ENCODE measurements at places on chromosomes 13 and 19. TPM values are rescaled to one million over a fixed set of nuclear protein-coding genes. Genes with fewer than 3 reads are reported as not detected.
A peak's percentile ranks its signal among the peaks of the same experiment; 100 is the strongest.

The WBP4 gene
- total RNA-seq = 5.8 TPM

- no peak for DNase-seq
Measured at GRCh38 chr19:32859591-32859990, 10.0 kb downstream of the SLC7A9 start.

DNA sequence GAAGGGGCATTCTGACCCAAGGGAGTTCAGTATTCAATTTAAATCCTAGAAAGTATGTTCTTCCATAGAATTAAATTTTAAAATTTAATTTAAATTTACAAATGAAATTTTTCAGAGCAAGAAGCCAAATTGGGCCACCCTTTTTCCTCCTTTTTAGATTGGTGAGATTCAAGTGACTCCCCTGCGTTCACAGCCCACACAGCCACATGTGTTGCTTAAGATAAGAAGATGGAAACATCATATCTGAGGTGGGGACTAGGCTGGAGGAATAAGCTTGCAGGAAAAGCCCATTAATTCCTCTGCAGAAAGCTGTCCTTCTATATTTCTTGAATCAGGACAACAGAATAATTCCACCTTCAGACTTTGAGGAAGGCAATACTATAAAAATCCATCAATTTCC lies 392.7 kb upstream of the ZNF507 start:
- DNase-seq = no peak

The CEBPA gene
- total RNA-seq = 67.1 TPM

- no peak for DNase-seq
Measured at GRCh38 chr13:28041031-28041461, 52.6 kb upstream of the URAD start.

DNA sequence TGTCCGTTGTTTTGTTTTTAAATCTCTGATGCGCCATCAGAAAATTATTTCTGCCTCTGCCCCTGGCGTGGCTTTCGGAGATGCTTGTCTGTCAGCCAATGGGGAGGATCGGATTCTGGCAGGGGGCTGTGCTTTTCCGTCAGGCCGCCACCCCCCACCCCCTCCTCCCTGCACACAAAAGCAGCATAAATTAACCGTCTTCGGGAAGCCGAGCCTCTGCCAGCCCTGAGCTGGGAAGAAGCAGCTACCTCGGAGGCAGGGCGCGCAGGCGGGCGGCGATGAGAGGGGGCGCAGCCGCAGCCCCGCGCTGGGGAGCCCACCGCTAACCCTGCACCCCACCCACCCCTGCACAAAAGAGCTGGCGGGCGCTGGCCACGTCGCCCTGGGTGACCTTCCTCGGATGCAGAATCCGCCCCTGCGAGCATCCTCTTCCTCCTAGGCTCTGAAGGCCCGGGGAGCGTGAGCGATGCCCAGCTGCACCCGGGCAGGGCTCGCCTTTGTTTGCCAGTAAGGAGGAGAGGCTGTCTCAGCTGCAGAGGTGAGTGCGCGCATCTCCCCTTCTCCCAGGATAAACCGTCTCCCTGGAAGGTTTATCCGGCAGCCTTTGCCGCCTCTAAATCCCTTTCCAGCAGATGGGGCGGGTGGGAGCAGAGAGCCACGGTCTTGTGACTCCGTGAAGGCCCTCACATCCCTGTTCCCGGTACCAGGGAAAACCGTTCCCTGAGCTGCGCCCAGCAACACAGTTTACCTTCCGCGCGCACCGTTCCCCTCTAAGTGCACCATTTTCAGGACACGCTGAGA lies at the start of gene ATCAY:
Gene ATCAY (plus strand): TSS at position 215 of the 801 bp plus-strand sequence. CDS start 5,083 bp downstream, outside the sequence.
- no peak for DNase-seq

The SLC10A2 gene
- total RNA-seq = 0.20 TPM

GRCh38 chr19:14337510-14337909 lies 43.7 kb upstream of the ADGRE5 start:
- peak; percentile 78 for DNase-seq

The METTL21C gene
- total RNA-seq = not detected

The ZIK1 gene
- total RNA-seq = 1.8 TPM

DNA sequence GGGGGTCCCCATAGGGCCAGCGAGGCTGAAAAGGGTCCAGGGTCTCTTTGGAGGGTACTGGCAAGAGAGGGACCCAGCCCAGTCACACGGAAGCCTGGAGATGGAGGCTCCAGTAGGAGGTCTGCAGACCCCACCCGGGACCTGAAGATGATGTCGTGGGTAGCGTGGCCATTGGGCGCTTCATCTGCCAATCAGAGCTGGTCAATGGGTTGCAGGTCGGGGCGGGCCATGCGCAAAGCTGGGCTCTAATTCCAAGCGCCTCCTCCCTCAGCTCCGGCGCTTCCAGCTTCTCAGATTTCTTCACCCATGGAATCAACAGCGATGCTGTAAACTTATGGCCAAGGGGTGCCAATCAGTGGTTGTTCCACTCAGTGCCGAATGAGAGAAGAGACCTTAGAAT lies 10.9 kb downstream of the SIGLEC12 start:
- no peak for DNase-seq

DNA sequence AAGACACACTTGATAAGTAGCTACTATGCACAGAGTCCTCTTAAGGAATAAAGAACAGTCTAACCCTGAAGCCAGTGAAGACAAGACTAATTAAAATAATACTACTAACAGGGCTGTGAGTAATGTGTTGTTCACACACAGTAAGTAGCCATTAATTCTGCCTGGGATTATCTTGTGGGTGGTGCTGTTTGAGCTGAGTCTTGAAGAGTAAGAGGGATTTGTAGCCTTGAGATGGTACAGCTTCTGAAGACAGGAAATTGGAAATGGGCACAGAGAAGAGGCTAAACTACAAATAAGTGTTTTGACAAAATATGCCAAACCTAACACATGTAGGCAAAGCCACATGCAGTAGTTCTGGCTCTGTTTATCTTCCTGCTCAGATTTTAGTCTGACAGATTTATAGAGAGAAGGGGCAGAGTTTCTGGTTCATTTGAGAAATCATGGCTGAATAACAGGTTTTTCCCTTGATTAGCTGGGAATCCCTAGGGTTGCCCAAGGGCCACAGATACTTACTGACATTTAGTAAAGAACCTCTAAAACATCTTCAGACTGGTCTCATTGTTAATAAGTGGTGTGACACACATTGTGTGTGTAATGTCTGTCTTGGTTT lies 38.0 kb downstream of the ITGBL1 start:
- DNase-seq = no peak

The SIGLEC10 gene
- 2.7 TPM for total RNA-seq

The IGFL3 gene
- total RNA-seq = not detected

GRCh38 chr13:33050161-33050560 lies 33.9 kb downstream of the KL start:
- DNase-seq = no peak

GRCh38 chr19:4456476-4456842 lies 1.1 kb downstream of the UBXN6 start:
- DNase-seq = peak; percentile 45

DNA sequence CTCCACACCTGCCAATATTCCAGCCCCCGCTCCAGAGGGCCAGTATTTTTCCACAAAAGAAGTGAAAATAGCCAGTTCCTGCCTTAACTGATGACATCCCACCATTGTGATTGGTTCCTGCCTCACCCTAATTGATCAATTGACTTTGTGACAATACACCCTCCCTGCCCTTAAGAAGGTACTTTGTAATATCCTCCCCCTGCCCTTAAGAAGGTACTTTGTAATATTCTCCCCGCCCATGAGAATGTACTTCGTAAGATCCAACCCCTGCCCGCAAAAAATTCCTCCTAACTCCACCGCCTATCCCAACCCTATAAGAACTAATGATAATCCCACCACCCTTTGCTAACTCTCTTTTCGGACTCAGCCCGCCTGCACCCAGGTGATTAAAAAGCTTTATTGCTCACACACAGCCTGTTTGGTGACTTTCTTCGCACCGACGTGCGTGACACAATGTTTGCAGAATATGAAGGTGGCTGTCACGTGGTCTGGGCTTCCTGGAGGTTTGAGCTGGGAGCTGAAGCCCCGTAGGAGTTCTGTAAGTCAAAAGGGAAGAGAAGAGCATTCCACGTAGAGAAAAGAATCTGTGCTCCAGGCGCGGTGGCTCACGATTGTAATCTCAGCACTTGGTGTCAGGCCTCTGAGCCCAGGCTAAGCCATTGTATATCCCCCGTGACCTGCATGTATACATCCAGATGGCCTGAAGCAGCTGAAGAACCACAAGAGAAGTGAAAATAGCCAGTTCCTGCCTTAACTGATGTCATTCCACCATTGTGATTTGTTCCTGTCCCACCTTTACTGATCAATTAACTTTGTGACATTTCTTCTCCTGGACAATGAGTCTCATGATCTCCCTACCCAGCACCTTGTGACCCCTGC lies 6.2 kb upstream of the FUT3 start:
- no peak for DNase-seq

The BRME1 gene
- total RNA-seq = 20.0 TPM

The PLD3 gene
- 138 TPM for total RNA-seq

GRCh38 chr19:9308091-9308770 lies 1.4 kb downstream of the ZNF699 start:
- no peak for DNase-seq

DNA sequence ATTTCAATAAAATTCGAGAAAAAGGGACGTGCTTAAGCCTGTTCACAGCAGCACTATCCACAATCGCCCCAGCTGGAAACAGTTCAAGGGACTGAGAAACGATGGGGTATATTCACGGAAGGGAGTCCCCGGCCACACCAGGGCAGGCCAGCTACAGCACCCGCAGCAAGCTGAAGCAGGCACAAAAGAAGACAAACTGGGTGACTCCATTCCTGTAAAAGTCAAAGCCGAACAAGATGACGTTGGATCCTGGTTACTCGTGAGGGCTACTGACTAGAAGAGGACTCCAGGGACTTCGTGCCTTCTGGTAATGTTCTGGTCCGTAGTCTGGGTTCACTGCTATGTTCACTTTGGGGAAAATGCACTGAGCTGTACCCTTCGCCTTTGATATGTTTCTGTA lies 57.6 kb downstream of the COL4A1 start:
- DNase-seq = no peak

The NAT14 gene
- total RNA-seq = 7.7 TPM

The HSD17B14 gene
- 2.8 TPM for total RNA-seq

The CEACAM8 gene
- total RNA-seq = 0.85 TPM

The HOOK2 gene
- 54.8 TPM for total RNA-seq

GRCh38 chr13:111215081-111216047 lies 100.3 kb downstream of the ARHGEF7 start:
- DNase-seq = no peak

Data from colonic mucosa (tissue), 4 donors.